SW480 (cell line): ENCODE measurements at places on chromosomes 11 and 22.

DNA sequence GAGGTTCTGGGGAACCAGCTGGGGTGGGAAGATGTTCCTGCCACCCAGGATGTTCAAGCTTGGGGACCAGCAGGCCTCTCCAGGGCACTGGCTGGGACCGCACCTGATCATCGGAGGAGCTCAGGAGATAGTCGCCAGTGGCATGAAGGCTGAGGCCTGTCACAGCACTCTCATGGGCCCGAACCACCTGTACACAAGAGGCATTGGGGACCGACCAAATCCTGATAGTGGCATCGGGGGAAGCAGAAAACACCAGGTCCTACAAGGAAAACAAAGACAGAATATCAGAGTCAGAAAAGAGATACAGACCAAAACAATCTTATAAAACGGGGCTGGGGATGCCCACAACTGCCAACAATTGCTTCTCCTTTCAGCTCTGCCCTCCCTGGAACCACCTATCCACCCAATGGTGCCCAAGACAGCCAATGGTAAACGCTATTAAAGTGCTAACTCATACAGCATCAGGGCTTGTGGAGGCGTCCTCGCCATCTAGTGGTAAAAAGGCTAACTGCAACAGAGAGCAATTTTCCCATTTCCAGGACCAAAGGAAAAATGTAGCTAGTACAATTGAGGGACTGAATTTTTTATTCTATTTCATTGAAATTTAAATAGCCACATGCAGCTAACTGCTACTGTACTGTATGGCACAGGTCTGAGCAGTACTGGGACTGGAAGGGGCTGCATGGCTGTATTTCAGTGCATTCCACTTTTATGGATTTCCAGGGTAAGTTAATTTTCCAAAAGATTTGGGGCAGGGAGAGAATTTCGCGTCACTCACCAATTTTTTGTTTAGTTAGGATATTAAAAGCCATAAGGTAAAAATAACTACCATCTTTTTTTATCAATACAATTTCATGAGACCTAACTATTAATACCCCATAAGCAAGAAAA, 7.1 kb downstream of the PRPF19 start:
- DNase-seq: peak; percentile 62

- no peak for DNase-seq
Measured at GRCh38 chr11:35491231-35491871, 34.1 kb downstream of the PAMR1 start.

GRCh38 chr11:119361056-119361787, 14.7 kb upstream of the MFRP start:
- DNase-seq: peak; percentile 65

DNA sequence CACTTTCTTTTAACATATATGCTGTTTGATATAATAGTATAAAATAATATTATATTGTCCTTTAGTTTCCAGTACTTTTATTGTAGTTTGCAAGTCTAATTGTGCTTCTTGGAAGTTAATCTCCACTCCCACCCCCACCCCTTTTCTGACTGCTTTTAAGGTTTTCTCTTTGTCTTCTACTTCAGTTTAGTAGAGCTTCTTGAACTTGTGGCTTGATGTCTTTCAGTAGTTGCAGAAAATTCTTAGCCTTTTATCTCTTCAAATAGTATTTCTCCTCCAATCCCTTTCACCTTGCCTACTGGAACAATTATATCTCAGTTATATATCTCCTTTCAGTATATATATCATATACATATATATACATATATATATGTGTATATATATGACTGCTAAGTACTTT, 56.6 kb downstream of the PARVG start:
- no peak for DNase-seq

GRCh38 chr11:64776875-64777274, 1.5 kb downstream of the SF1 start:
- no peak for DNase-seq
